ENCODE measurements at places on chromosomes 5 and 9.
A peak's percentile ranks its signal among the peaks of the same experiment; 100 is the strongest.

GRCh38 chr5:79236970-79237739, 1.2 kb downstream of the JMY start:
- DNase-seq, result peak; percentile 30

- DNase-seq, result no peak
These were observed 196.0 kb downstream of the MED10 start for GRCh38 chr5:6182271-6182815.

DNA sequence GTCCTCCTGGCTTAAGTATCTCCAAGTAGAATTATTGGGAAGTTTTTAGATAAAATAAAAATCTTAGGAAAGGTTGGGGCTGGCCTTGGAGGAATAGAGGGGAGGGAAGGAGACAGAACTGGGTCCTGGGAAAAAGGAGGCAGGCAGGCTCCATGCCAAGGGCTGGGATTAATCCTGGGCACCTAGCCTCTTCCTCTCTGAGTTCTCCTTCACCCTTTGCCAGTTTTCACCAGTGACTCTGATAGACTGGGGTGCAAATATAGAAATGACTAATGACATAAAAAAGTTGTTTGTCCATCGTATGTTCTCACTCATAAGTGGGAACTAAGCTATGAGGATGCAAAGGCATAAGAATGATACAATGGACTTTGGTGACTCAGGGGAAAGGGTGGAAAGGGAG, 81.9 kb downstream of the RMI1 start:
- no peak for DNase-seq

DNA sequence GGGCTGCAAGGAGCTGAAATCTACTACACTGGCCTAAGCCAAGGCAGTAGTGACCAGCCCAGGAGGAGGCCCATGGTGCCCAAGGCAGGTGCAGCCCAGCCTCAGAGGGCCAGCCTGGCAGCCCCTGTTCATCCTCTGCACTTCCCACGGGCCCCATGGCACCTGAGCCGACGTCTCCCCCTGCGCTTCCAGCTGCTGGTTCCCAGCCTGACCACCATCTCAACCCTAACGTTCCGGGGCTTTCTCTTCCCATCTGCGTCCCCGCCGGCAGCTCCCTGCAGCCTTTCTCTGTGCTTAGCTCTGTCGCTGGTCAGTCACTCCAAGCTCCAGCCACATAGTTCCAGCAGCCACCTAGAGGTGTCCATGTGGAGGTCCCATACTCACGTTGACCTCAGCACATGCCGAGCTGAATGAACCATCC, 105.5 kb upstream of the LMX1B start:
- no peak for DNase-seq

- DNase-seq, result no peak
These were observed 611.0 kb upstream of the KLF4 start for GRCh38 chr9:108100571-108100970.

DNA sequence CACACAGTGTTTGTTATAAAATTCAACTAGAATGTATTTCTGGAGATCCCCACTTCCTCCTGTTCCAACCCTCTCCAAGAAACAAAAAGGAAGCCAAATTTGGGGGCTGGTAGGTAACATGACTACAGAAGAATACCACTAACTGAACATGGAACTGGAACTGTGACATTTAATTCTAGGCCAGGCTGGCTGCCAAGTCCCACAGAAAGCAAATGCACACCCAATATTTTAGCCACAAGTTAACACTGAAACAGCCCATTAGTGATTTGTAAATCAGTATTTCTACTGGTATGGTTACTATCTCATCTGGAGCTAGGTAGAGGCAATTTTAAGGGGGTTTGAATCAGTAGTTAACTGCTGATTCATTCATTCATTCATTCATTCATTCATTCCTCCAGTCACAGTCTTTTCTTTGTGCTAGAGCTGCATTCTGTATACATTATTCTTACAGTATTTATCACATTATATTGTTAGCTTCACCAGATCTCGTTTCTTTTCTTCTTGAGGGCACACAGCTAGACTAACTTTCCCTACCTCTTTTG, 131.7 kb upstream of the GDNF start:
- DNase-seq, result no peak

- no peak for DNase-seq
These were observed 42.5 kb upstream of the SH3PXD2B start for GRCh38 chr5:172496671-172497371.

- no peak for DNase-seq
These were observed 1.2 kb upstream of the GABRA1 start for GRCh38 chr5:161846746-161847145.

DNA sequence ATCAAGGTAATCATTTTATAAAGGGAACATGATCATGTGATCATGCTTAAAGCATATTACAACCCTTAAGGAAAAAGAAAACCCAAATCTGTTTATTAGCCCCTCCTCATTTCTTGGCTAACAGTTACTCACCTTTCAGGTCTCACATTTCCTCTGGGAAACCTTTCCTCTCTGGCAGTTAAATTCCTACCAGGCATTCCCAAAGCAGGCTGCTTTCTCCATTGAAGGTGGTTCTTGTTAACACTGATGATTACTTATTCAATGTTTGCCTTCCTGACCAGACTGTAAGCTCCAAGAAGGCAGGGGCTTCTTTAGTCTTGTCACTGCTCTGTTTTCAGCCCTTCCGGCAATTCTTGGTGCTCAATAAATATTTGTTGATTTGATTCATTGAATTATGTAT, 59.9 kb downstream of the PLK2 start:
- no peak for DNase-seq

GRCh38 chr5:118863345-118863744, 125.0 kb downstream of the DTWD2 start:
- no peak for DNase-seq

DNA sequence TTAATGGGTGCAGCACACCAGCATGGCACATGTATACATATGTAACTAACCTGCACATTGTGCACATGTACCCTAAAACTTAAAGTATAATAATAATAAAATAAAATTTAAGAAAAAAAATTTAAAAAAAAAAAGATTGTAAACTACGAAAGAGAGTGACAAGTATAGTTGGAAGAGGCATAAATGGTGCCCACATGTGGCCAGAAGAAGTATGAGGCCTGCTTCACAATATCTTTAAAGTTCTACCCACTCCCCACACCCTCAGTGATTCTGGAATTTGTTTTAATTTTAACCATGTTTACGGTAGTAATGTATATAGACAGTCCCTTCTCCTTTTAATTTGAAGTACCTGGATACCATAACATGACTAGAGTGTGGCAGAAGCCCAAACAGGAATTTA, 172.7 kb downstream of the CHSY3 start:
- DNase-seq, result no peak

DNA sequence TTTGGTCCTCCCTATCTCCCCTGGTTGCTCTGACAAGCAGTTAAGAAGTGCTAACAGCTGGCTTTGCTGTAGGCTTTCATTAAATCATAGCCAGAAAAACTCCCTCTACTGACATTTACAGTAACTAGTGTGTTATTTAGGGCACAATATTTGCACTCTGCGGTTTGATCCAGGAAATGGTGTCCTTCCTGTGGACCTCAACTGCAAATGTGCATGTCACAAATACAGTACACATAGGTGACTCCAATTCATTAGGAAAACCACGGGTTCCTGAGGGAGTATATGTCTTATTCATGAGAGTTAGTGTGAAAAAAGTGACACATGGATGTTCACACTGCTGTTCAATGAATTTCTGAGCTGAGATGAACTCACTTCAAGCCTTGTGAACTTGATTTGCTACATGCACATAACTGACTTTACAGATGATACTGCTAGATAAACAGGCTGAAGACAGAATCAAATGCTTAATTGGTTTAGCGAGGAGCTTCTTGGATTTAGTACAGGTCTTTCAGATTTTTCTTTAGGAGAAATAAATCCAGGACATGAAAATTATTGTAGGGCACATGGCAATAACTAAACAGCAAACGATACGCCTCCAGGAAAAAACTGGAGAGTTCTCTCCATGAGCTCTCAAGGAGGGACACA, 281.5 kb downstream of the EFNA5 start:
- no peak for DNase-seq

- no peak for DNase-seq
These were observed 15.8 kb downstream of the MINAR2 start for GRCh38 chr5:129763651-129764050.

- no peak for DNase-seq
These were observed 11.4 kb downstream of the OCLN start for GRCh38 chr5:69504036-69504435.

DNA sequence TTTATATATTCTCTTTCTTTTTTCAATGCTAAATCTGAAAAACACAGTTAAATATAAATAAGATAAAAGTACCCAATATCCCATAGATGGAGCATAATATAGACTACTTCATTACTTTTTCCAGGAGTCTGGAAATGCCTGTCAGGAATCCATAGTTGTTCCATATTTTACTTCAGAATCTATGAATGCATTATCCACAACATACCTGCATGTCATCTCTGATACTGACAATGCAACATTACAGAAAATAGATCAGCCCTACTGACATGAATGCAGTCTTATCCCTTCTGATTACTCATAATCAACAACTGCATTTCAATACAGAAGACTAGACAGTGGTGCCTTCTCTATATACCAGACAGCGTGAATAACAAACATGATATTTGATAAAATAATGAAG, 517.6 kb downstream of the PTPRD start:
- DNase-seq, result no peak

DNA sequence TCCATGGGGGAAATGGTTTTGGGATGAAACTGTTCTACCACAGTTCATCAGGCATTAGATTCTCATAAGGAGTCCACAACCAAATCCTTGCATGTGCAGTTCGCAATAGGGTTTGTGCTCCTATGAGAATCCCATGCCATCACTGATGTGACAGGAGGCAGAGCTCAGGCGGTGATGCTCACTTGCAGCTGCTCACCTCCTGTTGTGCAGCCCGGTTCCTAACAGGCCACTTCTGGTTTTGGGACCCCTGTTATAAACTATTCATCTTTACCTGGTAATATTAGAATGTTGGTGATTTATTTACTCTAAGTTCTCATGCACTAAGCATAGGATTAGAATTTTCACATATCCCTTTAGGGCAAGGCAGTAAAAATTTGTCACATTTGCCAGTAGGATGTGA, 122.3 kb downstream of the CDC42SE2 start:
- DNase-seq, result no peak

DNA sequence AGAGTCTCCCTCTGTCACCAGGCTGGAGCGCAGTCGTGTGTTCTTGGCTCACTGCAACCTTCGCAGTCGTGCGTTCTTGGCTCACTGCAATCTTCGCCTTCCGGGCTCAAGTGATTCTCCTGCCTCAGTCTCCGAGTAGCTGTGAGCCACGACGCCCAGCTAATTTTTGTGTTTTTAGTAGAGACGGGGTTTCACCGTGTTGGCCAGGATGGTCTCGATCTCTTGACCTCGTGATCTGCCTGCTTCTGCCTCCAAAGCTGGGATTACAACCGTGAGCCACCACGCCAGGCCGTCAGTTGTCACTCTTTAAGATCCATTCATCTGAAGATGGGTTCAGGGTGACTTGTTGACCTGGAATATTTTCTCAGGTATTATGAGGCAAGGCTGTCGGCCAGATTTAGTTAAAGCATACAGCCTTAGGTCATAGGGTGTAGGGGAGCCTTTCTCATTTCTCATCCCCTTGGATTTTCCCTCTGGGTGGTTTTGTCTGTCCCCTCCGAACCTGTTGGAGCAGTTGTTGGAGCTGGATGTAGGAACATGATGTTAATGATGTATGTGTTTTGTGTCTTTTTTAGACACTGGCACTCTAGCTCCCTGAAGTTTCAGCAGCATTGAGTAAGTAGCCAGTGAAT, 1.6 kb downstream of the SLC22A5 start:
- DNase-seq, result no peak

DNA sequence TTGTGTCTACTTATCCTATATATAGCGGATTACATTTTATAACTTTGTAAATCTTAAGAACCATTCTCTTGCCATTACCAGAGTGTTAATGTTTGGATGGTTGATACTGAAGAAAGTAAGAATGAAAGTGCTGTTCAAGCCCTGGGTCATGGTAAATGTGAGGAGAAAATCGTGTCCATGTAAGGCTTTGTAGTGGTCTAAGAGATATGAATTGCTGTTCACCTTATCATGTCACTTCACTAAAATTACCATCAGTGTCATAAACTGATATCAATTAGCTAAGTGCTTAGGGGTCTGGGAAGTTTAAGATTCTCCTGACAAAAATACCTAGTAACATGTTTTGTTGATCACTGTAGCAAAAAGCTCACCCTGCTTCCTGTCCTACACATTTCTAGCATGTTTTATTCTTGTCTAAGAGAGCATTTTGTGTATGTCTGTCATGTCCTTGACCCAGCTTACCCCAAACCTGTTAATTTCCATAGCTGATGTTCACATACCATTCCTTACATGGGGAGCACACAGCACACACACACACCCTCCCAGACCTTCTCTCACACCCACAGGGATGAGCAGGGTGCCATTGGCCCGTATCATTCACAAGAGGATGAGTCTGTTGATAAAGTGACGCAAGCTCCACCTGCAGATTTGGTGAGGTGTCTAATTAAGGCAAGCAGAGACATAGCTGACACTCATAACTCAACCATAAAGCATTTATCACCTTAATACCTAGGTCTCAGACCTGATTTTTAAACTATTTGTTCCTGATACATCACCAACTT, 125.1 kb upstream of the PAM start:
- no peak for DNase-seq

- no peak for DNase-seq
These were observed 31.2 kb upstream of the BASP1 start for GRCh38 chr5:17186256-17186655.

DNA sequence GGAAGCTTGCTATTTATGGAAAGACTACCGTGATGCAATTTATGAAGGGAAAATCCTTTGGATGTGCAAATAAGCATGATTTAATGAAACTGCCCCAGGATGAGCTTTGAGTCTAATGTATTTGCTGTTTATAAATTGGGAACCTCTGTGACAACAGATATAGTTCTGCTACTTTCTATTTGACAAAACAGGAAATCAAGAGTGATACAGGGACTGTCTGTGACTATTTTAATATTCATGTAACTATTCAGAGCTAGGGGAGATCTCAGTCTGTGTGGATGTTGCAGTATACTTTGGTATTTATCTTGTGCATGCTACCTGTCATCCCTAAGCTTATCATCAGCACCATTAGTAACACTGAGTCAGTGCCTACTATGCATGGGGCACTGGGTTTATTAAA, 132.1 kb downstream of the PDZD2 start:
- DNase-seq, result no peak

DNA sequence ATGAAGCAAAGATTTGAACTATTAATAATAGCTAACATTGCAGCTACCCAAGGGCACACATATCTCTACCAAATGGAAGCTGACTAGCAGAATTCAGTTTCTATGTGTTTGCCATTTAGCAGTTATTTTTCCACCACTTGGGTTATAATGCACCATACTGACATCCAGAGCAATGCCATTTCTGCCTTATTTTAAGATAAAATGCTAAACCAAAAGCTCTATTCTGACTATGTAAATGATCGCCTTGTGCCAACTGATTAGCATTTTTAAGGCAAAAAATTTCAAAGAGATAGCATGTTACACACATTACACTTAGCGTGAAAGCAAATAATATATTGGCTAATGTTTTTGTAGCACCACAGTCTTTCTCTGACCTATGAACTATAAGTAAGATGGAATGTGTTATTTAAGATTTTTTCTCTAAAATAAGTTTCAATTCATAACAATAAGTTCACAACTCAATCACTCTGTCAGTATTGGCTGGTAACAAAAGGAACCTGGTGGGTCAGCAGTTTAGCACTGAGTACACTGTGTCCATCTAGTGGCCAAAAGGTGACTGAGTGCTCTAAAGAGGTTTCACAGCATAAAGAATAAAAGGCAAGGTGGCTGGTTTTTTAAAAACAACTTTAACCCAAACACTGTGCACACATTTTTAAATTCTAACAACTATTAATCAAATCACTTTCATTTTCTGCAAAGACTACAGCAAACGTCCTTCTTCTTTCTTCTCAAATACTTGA, 443.5 kb downstream of the PDE4D start:
- no peak for DNase-seq

GRCh38 chr5:91384671-91385430, 1.7 kb upstream of the ARRDC3 start:
- peak; percentile 60 for DNase-seq

Measured in NCI-H1105 (cell line).